ENCODE measurements at places on chromosomes 2 and 18. TPM values are rescaled to one million over a fixed set of nuclear protein-coding genes. Genes with fewer than 3 reads are reported as not detected.

GRCh38 chr2:144572977-144573376, 53.1 kb upstream of the ZEB2 start:
- DNase-seq, result no peak

Gene COL5A2
- total RNA-seq, result 115 TPM

Gene IL1B
- 2.8 TPM for total RNA-seq

Gene RAB17
- 3.7 TPM for total RNA-seq

Gene GPC1
- total RNA-seq, result 32.3 TPM

Gene C2orf72
- 0.15 TPM for total RNA-seq

GRCh38 chr2:190344276-190344827, 963 bp downstream of the INPP1 start:
- no peak for DNase-seq

DNA sequence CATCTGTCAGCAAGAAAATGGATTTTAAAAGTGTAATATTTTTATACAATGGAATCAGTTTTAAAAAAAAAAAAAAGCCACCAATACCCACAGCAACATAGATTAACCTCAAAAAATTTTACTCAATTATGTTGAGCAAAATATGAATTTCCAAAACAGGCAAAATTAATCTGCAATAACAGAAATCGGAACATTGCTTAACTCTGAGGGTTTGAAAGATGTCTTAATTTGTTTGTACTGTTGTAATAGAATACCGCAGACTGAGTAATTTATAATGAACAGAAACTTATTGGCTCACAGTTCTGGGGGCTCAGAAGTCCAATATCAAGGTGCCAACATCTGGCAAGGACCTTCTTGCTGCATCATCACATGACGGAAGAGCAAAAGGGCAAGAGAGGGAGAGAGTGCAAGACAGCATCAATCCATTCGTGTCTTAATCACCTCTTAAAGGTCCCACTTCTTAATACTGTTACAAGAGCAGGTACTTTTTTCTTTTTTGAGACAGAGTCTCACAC, 31.8 kb upstream of the TNFAIP6 start:
- DNase-seq, result no peak

Gene FLACC1
- 6.1 TPM for total RNA-seq

DNA sequence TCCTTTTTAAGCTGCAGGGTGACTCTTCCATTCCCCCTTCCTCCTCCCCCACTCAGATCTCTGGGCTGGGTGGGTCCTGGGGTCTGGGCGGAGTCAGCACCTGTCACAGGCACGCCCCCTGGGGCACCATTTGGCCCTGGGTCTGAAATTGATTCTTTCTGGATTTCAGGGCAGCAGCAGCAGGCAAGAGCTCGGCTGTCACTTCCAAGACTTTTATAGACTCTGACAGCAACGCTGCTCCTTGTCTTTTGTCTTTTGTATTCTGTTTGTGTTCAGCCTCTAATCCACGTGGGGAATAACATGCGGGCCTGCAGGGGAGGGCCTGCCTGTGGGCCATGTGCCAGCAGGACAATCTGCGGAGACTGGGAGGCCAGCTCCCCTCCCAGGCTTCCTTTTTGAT, 3.9 kb downstream of the BOD1L2 start:
- DNase-seq, result no peak

GRCh38 chr2:43152186-43152585, 74.2 kb downstream of the ZFP36L2 start:
- no peak for DNase-seq

Gene C2orf66
- 0.19 TPM for total RNA-seq

DNA sequence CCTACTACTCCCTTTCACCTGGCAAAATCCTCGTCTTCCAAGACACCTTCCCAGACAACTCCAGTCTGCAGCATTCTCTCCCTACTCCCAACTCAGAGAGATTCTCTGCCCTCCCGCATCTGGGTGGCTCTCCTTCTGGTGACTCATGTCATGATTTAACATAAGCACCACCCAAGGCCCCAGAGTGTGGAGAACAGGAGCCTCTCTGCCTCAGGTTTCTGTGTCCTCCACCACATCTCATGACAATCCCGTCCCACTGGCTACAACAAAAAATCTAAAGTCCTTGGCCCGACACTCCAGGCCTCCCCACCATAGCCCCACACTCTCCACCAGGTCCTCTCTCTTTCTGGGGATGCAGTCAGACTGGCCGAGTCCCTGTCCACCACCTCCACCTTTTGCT, 197.1 kb downstream of the BCL11A start:
- no peak for DNase-seq

GRCh38 chr2:105417857-105418436, 19.1 kb upstream of the FHL2 start:
- no peak for DNase-seq

Gene MARCO
- total RNA-seq, result 22.2 TPM

GRCh38 chr2:105280281-105280680, 38.7 kb downstream of the GPR45 start:
- DNase-seq, result no peak

DNA sequence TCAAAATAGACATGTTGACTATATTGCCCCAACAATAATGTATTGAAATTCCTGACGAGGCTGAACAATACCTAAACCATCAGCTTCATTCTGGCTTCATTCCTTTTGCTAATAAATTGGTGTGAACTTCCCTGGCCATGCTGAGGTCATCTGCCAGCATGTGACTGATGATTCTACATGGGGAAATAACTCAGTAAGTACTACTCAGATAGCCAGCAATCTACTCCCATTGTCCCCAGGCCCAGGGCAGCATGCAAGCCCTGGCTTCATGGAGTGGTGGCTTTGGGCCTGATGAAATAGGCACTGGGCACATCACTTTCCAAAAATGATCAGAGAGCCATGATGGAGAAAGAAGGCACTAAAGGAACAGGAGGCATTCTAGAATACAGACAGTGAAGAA, 468.5 kb upstream of the PIK3C3 start:
- DNase-seq, result no peak

DNA sequence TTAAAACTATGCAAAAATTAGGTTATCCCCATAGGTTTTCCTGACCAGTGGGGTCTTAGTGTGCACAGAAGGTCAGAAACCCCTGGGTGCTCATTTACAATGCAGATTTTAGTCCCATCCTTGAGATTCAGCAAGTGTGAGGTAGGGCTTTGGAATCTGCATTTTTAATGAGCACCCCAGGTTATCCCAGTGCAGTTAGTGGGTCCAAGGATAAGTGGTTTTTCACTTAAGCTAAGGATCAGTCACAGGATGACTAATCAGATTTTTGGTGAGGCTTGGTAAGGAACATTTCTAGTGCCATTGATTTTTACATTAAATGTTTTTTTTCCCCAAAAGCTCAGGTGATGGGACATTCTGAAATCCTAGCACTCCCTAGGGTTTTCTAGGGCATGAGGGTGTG, 50.7 kb upstream of the MGAT5 start:
- DNase-seq, result no peak

Gene TACR1
- total RNA-seq, result 3.4 TPM

DNA sequence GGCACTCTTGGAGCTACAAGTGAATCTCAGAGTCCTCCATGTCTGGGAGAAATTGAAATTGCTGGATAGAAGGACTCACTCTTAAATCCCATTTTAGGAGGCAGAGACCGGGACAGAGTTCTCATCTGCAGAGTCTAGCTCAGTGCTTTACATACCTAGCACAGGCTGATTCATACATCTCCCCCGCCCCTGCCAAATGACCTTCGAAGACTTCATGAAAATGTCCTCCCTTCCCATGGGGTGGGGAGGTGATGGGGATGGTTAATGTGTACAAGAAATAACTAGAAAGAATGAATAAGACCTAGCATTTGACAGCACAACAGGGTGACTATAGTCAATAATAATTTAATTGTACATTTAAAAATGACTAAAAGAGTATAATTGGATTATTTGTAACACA, 8.2 kb upstream of the SERPINB5 start:
- DNase-seq, result no peak

DNA sequence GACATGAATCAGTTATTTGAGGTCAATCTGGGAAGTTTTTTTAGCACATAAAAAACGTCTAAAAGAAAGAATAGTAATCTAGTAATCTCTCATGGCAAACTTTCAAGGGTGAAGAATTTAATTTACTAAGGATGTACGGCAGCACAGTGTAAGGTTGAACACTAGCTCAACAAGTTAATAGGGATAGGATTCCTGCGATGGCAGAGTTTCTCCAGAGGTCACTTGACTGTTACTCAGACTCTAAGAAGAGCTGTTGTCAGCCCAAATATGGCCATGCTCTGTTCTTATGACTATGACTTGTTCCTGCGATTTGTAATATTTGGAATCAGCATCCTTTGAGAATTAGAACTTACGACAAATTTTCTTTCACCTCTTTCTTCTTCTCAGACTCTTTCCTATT, 553.3 kb upstream of the TNP1 start:
- no peak for DNase-seq

GRCh38 chr18:29496152-29496680, 1319.3 kb upstream of the CDH2 start:
- DNase-seq, result no peak

GRCh38 chr18:28767201-28767600, 590.3 kb upstream of the CDH2 start:
- no peak for DNase-seq

- DNase-seq, result no peak
Measured at GRCh38 chr2:169709981-169710380, 15.7 kb downstream of the PHOSPHO2 start.

DNA sequence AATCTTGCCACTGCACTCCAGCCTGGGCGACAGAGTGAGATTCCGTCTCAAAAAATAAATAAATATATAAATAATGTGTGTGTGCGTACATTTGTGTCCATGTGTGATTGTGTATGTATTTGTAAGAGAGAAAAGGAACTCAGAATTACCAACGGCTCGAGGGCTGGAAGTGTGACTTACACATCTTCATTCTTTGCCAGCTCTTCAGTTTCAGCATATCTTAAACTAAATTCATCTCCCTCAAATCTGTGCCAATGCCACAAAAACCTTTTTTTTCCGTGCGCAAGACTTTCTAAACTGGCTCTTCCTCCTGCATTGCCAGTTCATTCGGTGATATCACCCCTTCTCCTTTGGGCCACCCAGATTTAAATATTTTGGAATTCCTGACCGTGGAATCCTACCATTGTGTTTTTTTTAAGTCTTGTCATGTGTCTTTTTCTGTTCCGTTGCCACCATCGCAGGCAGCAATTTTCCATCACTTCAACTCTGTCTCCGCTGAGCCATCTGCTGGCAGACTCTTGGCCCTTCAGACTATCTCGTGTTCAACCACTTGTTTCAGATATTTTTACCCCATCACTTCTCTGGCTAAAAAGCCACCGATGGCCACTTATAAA, 77.0 kb upstream of the ZNF532 start:
- DNase-seq, result no peak

DNA sequence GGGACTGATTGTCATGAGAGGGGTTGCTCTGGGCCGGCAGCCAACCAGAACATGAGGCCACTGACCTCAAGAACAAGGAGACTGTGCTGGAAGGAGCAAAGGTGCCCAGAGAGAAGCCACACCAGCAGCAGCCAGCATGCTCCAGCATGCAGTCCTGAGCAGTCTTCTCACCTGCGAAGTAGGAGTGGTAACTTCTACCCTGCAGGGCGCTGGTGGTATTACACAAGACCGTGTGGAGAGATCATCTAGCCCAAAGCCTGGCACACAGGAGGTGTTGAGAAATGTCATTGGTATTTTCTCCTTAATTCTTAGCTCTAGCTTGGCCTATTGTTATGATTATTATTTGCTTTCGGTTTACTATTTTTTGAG, 132.7 kb downstream of the TSN start:
- no peak for DNase-seq

Gene HK2
- total RNA-seq, result 23.5 TPM

DNA sequence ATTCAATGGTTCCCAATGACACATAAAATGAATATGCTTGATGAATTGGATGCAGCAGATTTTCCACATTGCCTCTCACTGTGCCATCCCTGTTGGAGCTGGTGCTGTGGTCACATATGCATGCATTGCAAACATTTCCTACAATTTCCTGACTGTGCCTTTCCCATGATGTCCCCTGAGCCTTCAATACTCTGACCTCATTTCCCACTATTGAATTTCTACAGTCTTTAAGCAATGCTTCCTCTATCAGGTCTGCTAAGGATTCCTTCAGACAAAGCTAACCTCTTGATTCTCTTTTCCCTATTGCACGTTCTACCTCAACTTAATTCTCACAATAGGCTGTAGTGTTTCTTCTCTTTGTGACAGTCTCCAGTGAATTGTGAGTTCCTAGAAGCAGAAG, 342.5 kb upstream of the CRIM1 start:
- no peak for DNase-seq

- no peak for DNase-seq
Measured at GRCh38 chr2:174465327-174465726, 21.5 kb downstream of the GPR155 start.

DNA sequence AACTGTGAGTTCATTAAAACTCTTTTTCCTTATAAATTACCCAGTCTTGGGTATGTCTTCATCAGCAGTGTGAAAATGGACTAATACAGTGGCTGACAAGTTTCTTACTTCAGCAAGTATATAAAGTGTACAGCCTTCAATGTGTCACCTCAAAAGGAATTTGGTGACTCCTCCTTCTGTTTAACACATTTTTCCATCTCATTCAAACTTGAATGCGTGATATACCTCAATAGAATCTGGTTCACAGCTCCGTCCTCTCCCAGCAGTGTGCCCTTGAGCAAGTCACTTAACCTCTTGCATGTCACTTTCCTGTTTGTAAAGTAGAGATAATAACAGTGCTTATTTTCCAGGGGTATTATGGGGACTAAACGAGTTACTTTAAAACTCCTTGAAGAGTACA, 159.6 kb downstream of the CCBE1 start:
- no peak for DNase-seq

GRCh38 chr2:3010001-3010400, 367.6 kb downstream of the EIPR1 start:
- DNase-seq, result no peak

Gene CCDC150
- 1.6 TPM for total RNA-seq

Gene SFT2D3
- 4.9 TPM for total RNA-seq

- DNase-seq, result no peak
Measured at GRCh38 chr2:153163055-153163454, 315.5 kb downstream of the RPRM start.

Gene SETBP1
- 42.4 TPM for total RNA-seq

DNA sequence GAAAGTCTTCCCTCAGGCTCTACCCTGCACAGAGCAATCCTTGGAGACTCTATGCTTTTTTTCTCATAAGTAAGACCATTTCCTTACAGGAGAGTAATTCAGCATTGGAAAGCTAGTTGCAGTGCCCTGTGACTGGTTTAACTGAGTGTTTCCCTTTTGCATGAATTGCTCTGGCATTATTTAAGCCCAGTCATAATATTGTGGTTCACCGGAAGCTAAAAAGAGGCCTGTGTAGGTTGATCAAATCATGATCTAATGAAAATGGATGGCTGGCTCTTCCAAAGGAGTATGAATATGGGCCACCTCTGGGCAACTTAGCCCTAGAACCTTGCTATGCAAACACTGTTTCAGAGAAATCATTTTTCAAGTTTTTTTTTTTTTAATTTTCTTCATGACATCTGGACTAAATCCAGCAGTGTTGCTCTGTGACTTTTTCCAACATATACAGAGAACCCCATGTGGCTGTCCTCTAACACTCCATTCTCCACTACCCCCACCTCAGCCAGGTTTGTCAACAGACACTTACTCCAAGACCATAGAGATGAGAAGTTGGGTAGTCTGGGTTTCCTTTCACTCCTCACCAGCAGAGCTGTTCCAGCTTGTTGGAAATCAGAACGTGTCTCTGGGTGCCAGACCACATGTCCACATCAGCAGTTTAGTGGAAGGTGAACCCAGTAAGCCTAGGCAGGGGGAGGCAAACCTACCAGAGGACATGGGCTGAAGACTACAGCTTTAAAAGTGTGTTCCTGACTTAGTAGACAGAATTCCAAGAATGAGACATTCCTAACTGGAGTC, 175.2 kb upstream of the SLC14A2 start:
- no peak for DNase-seq
